ENCODE measurements at places on chromosomes 2 and 18.

GRCh38 chr2:224608104-224608503 is 22.9 kb upstream of the CUL3 start:
- DNase-seq = no peak

DNA sequence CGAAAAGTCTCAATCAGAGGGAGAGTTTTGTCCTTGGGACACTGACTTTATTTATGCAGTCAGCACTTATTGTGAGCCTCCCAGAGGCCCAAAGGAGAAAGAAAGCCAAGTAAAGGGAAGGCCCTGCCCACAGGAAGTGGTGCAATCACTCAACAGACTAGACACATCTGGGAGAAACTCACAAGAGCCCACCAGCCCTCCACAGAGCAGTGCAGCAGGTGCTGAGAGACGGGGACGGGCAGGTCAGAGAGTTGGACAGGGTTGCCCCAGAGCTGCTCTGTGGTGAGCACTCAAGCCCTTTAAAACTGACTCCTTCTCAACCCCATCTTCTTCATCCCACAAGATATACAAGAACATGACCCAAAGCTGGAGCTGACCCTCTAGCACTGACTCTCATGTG is 96.0 kb downstream of the TFCP2L1 start:
- no peak for DNase-seq

GRCh38 chr18:74951165-74951760 is 257.7 kb downstream of the PTGR3 start:
- DNase-seq = no peak

- DNase-seq = no peak
Observed at GRCh38 chr2:235707411-235708096, 213.7 kb downstream of the AGAP1 start.

DNA sequence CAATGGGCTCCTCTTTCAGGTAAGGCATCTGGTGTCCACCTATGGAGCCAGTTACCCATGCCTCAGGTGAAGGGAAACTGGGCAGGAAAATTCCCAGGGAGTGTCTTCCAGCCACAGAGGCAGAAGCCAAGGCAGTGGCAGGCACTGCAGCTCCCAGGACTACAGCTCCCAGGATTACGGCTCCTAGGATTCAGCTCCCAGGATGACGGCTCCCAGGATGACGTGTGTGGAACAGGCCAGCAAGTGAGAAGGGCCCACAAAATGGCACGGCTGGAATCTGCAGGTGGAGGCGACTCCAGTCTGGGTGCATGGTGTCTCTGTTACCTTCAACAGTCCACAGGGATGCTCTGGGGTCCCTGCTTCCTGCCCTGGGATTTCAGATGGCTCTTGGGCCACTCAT is 92.1 kb downstream of the PTGR3 start:
- peak; percentile 30 for DNase-seq

DNA sequence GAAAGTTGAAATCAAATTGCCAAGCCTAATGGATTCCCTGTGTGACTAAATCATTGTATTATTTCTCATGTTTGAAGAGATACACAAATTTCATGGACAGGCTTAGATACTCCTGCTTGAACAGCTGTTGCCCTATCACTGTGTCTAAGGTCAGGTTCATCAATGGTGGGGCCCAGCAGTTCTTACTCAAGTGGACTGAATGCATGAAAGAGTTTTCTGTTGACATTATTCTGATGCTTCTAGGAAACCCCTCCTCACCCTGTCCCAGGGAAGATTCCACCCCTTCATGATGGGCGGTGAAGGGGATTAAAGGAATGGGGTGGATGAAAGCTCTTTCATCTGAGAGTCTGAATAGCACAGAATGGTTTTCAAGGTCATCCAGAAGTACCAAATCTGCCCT is 148.8 kb downstream of the INO80D start:
- no peak for DNase-seq

- DNase-seq = peak; percentile 64
Observed at GRCh38 chr2:9950521-9951271, 797 bp upstream of the GRHL1 start.

DNA sequence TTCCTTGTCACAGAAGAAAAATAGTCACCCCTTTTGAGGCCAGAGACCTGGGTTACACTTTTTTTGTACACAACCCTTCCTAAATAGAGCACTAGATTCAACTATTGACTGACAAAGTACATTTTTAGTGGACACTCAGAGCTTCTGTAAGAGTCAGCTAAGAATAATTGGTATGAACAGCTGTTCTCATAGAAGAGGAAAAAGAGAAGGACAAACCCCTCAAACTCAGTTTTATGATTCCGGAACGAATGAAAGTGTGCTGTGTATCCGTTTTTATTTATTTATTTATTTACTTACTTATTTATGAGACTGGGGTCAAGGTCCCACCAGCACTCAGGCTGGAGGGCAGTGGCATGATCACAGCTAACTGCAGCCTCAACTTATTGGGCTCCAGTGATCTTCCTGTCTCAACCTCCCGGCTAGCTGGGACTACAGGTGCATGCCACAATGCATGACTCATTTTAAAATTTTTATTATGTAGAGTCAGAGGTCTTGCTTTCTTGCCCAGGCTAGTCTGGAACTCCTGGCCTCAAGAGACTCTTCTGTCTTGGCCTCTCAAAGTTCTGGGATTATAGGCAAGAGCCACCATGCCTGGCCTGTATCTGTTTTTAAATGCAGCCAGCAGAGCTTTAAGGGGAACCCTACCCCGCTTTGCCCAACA is 36.0 kb upstream of the FZD5 start:
- no peak for DNase-seq

DNA sequence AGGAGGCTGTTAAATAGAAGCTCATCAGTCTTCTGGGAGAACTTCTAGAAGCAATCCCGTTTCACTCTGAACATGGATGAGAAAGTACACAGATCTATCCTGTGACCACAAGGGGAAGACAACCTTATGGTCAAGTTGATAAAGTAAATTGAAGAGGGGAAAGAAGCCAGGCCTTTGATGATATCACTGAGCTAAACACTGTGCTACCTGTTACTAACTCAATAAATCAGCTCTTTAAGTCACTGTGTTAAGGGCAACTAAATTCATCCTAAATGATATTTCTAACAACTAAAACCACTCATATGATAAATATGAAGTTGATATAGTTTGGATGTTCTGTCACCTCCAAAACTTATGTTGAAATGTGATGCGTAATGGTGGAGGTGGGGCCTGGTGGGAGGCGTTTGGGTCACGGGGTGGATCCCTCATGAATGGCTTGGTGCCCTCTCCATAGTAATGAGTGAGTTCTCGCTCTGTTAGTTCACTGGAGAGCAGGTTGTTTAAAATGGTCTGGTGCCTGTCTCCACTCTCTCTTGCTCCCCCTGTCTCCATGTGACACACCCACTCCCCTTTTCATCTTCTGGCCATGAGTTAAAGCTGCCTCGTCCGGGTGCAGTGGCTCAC is 23.6 kb downstream of the OLA1 start:
- DNase-seq = no peak

DNA sequence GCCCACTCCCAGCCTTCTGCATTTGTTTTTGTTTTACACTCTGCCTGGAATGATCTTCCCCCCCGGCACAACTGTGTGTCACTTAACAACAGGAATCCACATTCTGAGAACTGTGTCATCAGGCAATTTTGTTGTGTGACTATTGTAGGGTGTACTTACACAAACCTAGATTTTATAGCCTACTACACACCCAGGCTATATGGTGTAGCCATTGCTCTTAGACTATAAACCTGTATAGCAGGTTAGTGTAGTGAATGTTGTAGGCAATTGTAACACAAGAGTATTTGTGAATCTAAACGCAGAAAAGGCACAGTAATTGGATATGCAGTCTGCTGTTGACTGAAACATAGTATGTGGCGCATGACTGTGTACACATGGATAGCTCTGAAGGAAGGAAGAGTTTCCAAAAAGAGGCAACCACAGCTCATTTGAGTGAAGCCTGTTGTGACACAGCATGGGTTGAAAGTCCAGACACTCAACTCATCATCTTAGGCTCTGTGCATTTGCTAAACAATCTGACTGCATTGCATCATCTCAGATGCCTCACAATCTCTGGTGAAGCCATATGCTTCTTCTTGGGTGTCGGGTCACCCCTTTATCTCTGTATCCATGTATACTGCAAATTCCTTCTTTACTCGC is 506.6 kb upstream of the SPHKAP start:
- DNase-seq = no peak

GRCh38 chr2:219798430-219798829 is 171.0 kb downstream of the SLC4A3 start:
- DNase-seq = no peak

DNA sequence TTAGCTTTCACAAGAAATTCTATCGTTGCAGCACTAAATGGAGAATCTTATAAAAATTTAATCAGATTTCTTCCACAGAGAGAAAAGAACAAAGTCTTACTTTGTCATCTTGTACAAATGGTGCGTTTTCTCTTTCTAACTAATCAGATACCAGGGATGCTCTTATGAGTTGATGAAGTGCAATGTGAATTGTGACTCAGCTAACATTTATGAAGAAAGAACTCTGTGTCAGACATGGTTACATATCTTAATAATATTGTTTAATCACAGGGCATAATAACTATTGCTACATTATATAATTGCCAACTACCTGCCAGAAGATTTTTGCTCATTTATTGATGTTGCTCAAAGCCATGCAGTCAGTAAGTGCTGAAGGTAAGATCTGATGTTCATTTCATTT is 465.0 kb downstream of the CCDC85A start:
- DNase-seq = no peak

DNA sequence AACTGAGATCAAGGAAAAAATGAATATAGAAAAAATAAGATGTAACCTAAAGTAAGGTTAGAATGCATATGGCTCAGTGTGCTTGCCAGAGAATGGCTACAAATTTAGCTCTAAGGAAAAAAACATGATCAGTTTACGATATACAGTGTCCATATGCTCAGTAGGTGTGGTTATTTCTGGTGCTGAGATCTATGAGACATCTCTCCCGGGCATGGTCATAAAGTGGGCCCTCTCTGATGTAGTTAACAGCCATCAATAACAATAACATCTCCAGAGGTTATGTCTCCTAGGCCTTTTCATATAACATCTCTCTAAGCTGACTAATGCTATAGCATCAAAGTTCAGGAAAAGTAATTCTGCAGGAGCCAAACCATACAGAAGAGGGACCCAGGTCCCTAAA is 56.3 kb upstream of the UBE2E3 start:
- DNase-seq = no peak

GRCh38 chr2:239543702-239544101 is 142.9 kb upstream of the HDAC4 start:
- DNase-seq = no peak

DNA sequence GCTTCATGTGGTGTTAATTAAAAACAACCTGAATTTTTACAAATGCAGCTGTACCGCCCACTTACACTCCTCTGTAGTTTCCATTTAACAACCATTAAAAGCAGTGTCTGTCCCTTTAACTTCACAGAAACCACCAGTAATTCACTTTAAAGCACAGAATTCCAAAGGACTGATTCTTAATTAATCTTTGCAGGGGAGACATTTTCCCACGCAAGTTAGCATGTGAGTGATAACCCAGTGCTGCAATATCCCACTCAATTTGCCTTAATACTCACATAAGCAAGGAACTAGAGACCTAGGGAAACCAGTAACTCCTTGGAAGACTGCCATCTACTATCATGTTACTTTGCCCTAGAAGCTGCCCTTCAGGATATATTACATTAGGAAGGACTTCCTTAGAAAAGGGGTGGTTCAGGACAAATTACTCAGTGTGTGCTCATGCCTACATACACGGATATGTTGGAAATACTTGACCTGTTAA is 102.3 kb downstream of the OSR1 start:
- no peak for DNase-seq

GRCh38 chr2:231184319-231184718 is 14.1 kb upstream of the ARMC9 start:
- no peak for DNase-seq

- DNase-seq = no peak
Observed at GRCh38 chr2:38098421-38099098, 22.6 kb upstream of the CYP1B1 start.

DNA sequence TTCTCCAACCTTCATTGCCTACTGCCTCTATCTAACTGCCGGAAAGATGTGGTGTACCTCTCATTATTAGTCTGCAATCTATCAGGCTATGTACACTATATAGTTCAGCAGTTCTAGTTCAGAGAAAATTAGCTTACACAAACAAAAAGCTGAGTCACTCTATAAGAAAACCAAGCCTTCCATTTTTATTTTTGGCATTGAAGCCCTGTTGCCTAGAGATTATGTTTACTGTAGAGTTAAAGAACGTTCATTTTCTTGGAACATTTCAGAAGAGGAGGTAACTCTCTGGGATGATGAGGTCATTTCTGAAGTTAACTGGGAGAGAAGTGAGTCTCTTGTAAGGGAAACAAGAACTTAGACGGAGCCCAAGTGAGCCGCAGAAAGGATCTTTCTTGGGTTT is 133.5 kb downstream of the FAM124B start:
- DNase-seq = no peak

- DNase-seq = no peak
Observed at GRCh38 chr2:170344663-170345346, 166.9 kb downstream of the MYO3B start.

- DNase-seq = peak; percentile 14
Observed at GRCh38 chr2:128796321-128796720, 477.7 kb upstream of the HS6ST1 start.

DNA sequence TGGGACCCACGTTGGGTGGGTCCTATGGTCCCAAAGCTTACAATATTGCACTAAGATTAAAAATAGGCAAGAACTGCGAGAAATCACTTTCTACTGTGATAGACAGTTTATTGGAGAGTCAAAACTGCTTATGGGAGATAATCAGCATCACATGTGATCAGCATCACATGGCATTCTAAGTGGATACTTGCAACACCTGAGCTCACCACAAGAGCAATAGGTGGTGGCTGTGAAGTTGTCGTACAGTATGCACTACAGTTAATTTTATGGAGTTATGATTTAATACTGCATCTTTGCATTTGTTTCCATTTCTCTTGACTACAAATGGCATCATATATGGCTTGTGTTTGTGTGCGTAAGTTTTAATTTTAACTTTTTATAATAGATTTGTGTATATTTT is 11.6 kb downstream of the PNO1 start:
- no peak for DNase-seq

DNA sequence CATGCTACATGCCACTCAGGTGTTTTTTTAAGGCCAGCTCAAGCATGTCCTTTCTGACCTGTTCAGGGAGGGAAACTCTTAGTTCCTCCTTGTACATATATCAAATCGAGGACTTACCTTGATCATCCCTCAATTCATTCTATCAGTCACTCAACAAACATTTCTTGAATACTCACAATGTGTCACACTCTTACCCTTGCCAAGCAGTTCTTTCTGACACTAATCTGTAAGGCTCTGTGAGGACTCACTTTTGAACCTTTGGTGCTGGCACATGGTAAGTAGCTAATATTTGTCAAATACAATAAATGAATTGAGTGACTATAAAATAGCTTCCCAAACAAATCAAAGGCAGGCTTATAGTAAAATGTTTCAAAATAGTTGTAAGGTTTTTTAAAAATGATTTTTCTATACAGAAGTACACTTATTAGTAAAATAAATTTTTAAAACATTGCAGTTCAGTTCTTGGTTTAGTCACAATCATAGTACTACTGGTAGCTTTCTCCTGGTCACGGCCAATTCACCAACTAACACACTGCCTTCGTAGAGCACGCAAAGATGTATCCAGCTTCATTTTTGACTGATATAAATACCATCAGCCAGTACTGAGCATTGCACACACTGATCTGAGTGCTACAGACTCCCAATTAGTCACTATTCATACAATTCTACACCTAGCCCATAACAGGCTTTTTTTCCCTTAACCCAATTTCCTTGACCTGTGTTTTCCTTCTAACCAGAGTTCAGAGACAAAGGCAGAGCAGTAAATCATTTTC is 50.9 kb downstream of the ZEB2 start:
- DNase-seq = no peak

All from activated effector memory CD4-positive, alpha-beta T cell treated with anti-CD3 and anti-CD28 coated beads, Interleukin-2, amount 50 U/mL, for 16 hours (primary cell).